ENCODE measurements at places on chromosomes 1 and 21.

DNA sequence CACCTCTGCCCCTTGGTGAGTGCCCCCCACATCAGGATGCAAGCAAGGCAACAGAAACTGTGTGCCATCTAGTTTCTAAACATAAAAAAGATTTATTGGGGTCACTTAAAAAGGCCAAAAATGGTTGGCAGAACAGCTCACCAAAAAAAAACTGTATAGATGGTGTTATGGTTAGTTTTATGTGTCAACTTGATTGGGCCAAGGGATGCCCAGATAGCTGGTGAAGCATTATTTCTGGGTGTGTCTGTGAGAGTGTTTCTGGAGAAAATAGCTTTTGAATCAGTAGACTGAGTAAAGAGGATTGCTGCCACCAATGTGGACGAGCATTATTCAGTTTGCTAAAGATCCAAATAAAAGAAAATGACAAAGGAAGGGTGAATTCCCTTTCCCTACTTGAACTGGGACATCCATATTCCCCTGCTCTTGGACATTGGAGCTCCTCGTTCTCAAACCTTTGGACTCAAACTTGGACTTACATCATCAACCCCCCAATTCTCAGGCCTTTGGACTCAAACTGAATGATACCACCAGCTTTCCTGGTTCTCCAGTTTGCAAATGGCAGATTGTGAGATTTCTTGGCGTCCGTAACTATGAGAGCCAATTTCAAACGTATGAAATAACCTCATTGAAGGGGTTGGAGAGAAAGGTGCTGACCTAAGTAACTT is 16.9 kb downstream of the CAPN9 start:
- DNase-seq, result no peak

- no peak for DNase-seq
Observed at GRCh38 chr1:28249866-28250295, 9.4 kb upstream of the SESN2 start.

- DNase-seq, result no peak
Observed at GRCh38 chr1:170590921-170591705, 59.1 kb downstream of the GORAB start.

DNA sequence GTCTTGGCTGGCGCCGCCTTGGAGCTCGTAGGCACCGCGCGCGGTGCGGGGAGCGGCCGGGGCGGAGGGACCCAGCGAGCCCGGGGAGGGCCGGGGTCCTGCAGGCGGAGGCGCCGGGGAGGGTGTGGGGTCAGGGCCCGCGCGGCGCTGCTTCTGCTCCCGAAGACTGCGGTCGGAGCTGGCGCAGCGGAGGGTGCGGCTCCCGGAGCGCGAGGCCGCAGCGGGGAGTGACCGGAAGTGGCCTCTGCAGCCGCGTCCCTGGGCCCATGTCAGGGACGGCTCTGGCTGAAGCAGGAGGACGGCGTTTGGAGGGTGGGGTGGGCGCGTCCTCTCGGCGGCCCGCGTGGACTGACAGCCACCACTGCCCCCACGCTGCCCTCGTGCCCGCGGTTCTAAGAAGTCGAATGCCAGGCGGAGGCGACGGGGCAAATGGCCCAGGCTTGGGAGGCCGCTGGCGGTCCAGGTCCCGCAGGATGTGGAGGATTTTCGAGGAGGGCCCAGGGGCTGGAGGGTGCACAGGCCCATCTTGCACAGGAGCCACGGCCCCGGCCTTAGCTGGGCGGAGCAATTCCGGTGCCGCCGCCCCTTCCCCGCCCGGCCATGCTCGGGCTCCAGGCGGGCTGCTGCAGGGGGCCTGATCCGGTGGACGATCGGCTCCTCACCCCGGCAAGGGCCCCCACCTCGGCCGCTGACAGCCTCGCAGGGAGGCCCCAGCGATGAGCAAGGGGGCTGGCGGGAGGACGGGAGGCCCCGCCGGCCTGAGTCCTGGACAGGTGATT is 7.7 kb upstream of the ZNF669 start:
- no peak for DNase-seq

- no peak for DNase-seq
Observed at GRCh38 chr1:241666419-241666818, 14.3 kb downstream of the WDR64 start.

- no peak for DNase-seq
Observed at GRCh38 chr21:25494804-25495203, 112.5 kb downstream of the MRPL39 start.

DNA sequence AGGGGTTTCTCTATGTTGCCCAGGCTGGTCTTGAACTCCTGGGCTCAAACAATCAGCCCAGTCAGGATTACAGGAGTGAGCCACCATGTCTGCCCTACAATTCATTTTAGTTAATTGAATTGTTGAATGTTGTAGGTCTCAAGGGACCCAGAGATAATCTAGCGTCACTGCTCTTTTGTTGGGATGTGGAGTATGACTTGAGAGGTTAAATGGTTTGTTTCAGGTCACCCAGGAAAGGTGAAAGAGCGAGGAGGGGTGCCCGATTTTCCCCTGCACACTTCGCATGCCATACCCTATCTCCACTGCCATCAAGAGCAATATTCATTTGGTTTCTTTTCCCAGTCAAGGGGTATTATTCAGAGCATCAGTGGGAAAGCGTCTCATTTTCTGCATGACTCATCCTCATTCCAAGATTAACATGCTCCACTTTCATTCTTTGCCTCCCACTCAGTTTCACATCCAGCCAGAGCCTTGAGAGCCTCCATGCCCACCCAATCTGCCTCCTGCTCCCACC is 13.1 kb upstream of the SLC30A1 start:
- DNase-seq, result no peak

DNA sequence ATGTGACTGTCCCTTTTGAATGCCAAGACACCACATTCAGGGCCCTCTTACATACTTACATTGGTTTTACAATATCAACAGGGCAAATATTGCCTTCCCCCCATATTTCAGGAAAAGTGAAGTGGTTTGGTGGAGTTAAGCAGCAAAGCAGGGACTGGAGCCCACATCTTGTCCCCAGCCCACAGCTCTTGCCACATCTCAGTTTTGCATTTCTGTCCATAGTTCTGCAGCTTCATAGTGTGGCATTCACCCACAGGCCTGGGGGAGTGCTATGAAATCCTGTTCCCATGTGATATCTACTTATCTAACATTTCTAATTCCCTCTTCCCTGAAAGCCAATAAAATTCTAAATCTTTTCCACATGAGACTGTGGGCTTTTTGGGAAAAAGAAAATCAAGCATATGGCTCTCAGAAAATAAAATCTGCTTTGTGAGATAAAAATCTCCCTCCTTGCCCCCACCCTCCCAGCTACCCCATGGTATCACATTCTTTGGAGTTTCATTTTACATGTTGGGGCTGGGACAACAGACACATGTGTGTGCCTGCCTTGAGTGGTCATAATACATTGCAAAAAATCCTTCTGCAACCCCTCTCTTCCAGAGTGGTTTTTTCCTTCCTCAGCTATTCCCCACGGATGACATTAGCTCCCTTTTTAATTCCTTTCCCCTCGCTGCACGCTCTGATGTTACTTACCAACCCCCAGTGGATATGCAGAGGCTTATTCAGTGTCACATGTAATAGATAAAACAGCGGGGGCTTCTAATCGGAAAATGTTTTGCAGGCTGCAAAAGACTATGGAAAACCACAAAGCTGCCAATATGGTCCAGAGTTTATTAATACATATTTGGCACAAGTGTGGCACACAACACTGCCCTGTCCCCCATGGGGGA is 20.5 kb upstream of the CD2 start:
- DNase-seq, result no peak

DNA sequence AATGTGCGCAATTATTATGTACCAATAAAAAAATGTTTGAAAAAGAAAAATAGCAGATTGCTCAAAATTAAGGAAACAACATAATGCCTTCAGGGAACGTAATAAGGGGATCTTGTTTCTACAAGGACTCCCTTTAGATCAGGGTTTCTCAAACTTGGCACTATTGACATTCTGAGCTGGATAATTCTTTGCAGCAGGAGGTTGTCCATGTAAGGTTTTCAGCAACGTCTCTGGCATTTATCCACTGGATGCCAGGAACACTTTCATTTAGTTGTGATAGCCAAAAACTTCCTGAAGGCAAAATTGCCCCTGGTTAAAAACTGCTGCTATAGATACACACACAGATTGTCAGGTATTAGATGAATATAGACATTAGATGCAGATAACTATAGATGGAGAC is 666.7 kb upstream of the ADAMTS5 start:
- DNase-seq, result no peak

GRCh38 chr1:86965012-86965826 is 50.8 kb downstream of the HS2ST1 start:
- DNase-seq, result no peak

DNA sequence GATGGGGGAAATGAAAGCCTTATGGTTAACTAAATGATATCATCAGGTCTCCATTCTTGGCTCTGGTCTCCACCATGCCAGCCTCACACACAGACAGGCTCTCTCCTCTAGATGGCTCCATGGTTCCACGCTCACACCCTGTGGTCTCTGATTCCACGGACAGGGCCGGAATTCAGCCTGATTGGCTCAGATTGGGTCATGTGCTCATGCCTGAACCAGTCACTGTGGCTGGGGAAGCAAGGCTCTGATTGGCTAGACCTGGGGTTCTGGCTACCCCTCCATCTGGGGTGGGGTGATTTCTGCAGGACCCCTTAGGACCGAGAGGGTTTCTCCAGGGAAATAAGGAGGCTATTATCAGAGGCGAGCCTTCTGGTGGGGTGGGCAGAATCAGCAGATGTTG is 277.0 kb downstream of the PTPRU start:
- DNase-seq, result no peak

DNA sequence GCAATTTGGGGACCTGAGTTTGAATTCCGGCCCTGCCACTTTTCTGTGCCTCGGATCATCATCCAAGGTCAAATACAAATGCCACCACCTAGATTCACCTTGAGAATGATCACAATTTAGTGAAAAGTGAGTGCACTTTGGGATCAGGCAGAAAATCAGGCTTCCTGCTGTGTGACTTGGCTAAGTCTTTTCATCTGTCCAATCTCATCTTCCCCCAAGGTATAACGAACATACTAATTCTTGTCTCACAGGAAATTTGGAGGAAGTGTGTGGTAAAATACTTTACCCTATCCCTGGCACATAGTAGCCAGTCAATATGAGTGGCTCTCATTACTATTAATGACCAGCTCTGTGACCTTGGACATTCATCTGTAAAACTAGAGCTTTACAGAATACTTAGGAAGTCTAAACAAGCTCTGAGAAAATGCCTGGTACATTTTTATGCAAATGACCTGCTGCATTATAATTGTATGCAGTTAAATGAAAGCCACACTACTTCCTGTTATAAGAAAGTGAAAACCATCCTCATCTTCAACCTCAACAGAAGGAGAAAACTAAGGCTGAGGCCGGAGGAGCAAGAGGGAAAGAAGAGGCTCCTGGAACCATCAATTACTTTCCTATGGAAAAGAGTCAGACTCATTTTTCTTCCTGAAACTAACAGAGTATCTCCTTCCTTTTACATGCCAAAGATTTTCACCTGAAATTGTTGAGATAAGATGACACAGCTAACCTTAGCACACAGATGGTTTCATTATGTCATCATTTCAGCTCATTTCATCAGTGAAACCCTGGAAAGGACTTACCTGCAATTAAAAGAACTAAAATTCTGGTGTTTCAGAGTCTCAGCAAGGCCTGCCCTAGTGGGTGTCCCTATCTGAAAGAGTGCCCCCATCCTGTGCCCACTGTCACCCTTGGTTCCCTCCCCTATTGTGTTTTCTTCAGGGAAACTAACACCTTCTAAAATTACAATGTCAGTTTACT is 32.6 kb upstream of the RGS8 start:
- no peak for DNase-seq

DNA sequence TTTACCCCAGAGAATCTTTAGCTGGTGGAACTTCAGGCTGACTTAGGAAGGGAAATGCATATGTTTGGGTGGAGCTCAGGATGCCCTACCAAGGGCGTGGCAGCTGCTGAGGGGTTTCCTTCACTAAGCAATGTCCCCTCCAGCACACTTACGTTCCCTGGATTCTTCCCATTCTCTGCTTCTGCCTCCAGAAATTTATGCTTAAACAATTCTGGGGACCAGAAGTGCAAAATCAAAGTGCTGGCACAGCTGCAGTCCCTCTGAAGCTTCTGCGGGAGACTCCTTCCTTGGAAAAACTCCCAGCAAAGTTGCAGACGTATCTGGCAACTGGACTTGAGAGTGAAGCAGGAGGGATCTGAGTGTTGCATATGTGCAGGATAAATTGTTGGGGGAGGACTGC is 402.8 kb downstream of the PCP4 start:
- no peak for DNase-seq

DNA sequence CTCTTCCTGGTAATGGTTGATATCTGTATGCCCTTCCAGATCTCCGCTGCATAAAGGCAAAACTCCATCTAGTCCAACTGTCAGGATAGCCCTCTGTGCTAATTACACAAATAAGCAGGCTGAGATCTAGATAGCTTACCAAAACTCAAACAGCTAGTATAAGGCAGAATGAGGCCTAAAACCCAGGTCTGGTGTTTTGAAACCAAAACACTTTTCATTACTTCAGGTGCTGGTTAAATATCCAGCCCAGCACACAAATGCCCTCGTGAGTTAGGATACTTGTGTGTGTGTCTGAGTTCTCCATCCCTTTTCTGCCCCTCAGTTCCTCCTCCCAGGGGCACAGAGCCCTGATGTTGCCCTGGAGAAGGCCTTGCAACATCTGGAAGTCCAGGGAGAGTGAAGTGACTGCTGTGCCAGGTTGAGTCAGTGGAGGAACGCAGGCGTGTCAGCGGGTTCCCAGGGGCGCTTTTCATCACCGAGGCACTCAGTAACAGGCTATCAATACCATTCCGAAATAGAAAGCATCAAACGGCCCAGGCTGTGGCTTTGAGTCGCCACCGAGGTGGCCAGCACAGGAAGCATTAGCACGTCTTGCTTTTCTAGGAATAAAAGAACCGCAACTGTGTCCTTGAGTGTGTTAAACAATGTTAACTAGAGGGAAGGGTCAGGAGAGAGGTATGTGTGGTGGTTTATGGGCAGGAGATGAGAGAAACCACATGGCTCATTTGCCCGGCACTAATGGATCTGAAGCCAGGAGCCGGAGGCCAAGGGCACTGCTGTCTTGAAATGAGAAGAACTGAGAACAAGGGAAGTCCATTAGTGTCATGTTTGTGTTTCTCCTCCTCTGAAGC is 90.7 kb upstream of the WLS start:
- no peak for DNase-seq

Measured in stimulated activated CD4-positive, alpha-beta T cell treated with anti-CD3 and anti-CD28 coated beads, Interleukin-1b, Interleukin-23, amount 100 ng/mL, for 4 hours (primary cell).